ENCODE measurements at places on chromosomes 1 and 21.

DNA sequence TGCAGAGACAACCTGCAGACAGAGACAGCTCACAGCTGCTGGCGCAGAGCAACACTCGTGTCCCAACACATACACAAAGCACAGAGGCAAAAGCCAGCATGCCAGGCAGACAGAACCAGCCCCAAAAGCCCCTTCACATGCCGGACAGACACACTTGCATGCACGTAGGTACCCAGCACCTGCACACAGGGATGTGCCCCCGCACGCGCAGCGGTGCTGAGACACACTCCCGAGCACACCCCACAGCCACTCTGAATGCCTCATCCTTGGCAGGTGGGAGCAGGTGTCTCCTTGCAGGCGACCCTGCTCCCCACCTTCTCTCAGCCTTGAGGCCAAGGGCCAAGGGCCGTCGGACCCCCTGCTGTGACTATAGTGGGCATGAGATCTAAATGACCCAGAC is 41.2 kb upstream of the ZC3H12A start:
- no peak for DNase-seq

DNA sequence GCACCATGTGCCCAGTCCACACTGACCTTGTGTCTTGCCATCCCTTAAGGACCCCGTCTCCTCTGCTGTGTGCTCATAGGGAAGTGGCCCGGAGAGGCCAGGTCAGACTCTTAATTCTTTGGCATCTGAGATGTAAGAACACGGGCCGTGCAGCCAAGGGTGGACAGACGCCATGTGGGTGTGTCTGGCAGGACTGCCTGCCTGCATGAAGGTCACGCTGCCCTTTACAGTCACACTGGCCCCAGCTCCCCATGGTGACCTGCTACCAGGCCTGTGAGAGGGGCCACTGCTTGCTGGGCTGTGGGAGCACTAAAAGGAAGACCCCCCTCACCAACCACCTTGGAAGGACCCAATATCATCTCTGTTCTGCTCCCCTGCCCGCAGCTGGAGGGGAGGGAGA is 17.7 kb downstream of the DHRS3 start:
- DNase-seq: no peak

GRCh38 chr1:208584167-208584755 is 340.1 kb upstream of the PLXNA2 start:
- no peak for DNase-seq

- no peak for DNase-seq
Observed at GRCh38 chr1:208165659-208166058, 78.5 kb downstream of the PLXNA2 start.

DNA sequence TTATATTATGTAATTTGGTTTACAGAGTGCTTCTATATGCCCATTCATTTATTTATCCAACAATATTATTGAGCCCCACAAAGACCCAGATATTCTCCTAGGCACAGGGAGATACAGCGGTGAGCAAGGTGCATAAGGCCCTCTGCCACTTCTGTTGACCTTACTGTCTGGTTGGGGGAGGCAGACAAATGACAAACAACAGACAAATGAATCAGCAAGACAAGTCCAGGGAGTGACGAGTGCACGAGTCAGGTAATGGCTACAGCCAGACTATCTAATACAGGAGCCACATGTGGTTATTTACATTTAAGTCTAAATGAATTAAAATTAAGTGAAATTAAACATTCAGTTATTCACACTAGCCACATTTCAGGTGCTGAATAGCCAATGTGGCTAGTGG is 22.0 kb upstream of the BCAR3 start:
- no peak for DNase-seq

GRCh38 chr1:236064674-236065508 is at the start of gene NID1:
NID1 (minus strand) TSS chr1:236065090; CDS start chr1:236065079, 11 bp downstream.
- peak; percentile 64 for DNase-seq

DNA sequence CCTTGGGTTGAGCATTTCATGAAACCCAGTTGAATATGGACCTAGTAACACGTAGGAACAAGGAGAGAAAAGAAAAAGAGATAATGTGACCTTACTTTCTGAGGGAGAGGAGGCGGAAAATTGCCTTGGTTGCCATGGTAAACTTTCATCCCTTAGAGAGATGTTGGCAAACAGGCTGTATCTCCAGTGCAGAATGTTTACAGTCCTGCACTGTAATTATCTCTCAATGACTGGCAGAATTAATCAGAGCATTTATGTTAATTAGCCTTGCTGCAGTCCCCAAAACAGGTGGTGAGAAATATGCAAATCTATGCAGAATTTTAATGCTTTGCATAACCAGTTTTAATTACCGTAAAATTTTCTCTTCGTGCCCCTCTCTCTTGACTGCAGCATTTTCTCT is 147.3 kb downstream of the CD247 start:
- DNase-seq: no peak

DNA sequence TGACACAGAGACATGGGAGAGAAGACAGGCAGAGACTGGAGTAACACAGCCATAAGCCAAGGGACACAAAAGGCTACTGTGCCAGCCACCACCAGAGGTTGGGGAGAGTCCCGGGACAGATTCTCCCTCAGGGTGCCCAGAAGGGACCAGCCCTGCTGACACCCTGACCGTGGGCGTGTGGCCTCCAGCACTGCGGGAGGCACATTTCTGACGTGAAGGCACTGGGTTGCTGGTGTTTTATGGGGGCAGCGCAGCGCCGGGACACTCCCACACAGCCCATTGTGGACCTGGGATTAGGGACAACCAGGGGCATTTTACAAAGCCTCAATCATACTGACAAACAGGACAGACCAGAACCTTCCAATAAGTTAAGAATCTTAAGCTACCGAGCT is 26.2 kb downstream of the PRDM15 start:
- DNase-seq: no peak

- peak; percentile 19 for DNase-seq
Observed at GRCh38 chr1:225318706-225319575, 108.9 kb downstream of the LBR start.

GRCh38 chr1:36007741-36008140 is 76.2 kb upstream of the TEKT2 start:
- DNase-seq: no peak

All from progenitor cell of endocrine pancreas (in vitro differentiated cells).